H9 (cell line): ENCODE measurements at places on chromosomes 2 and 18.

- DNase-seq = no peak
Measured at GRCh38 chr2:74935975-74936391, 22.5 kb upstream of the POLE4 start.

DNA sequence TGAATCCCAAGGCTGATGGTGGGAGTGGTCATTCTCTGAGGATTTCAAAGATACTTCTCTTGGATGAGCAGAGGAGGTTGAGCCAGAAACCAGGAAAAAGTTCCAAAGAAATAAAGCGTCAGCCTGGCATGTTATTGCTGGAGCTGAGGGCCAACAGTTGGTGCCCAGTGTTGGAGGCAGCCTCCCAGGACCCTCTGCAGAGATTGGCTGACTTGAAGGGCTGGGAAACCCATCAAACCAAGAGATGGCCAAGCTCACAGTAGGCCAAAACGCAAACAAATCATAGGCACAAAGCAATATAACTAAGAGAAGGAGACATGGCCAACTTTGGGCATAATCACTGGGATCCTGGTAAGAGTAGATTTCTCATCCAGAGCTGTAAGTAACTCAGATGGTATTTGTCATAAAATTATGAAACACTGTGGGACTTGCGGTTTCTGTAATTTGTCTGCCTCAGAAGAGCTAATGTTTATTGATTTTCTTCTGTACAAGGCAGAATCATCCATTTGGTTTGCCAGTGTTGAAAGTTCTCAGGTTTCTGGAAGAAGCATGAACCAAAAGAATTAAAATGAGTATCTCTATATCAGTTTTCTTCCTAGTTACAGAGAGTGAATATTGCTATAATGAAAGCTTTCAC, 108.3 kb downstream of the ATL2 start:
- DNase-seq = no peak

DNA sequence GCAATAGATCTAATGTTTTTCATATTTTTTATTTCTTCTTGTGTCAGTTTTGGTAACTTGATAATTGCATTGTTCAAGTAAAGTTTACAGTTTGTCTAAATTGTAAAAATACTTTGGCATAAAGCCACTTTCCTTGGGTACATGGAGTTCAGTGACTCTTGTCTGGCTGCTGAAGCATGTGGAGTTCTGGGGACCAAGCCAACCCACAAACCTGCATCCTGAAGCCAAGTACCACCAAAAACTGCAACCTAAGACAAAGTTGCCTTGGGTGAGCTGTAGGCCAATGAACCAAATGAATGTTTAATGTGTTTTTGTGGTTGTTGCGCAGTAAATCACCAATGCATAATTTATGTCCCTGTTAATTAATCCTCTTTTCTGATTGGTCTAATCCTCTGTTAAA, 872.6 kb downstream of the BCL11A start:
- no peak for DNase-seq

GRCh38 chr18:75455249-75456198, 28.0 kb upstream of the SMIM21 start:
- DNase-seq = peak; percentile 49

DNA sequence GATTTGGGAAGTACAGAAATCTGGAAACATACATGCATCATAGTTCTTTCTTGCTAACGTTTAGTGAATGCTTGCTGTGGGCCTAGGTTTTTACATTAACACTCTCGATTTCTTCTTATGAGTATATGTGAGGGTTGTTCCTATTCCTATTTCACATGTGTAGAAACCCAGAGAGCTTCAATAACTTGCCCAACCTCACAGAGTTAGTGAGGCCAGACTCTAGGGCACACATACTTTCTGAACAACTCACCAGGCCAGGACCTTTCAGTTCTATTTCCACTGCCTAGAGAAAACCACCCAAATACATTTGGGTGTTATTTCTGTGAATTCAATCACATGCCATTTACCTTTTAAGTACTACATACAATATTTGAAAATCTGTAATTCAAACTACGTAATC, 8.2 kb upstream of the KCTD1 start:
- DNase-seq = no peak

DNA sequence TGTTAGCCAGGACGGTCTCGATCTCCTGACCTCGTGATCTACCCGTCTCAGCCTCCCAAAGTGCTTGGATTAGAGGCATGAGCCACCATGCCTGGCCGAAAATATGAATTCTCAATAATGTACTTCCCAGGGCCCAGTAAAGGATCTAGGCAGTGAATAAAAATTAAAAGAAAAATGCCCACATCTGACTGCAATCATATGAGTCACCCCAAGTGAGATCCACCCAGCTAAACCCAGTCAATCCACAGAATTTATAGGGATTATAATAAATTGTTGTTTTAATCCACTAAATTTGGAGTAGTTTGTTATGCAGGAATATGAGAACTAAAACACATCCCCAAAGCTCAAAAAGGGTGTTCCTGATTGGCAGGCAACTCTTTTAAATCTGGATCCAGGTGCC, 93.5 kb upstream of the STK39 start:
- no peak for DNase-seq

DNA sequence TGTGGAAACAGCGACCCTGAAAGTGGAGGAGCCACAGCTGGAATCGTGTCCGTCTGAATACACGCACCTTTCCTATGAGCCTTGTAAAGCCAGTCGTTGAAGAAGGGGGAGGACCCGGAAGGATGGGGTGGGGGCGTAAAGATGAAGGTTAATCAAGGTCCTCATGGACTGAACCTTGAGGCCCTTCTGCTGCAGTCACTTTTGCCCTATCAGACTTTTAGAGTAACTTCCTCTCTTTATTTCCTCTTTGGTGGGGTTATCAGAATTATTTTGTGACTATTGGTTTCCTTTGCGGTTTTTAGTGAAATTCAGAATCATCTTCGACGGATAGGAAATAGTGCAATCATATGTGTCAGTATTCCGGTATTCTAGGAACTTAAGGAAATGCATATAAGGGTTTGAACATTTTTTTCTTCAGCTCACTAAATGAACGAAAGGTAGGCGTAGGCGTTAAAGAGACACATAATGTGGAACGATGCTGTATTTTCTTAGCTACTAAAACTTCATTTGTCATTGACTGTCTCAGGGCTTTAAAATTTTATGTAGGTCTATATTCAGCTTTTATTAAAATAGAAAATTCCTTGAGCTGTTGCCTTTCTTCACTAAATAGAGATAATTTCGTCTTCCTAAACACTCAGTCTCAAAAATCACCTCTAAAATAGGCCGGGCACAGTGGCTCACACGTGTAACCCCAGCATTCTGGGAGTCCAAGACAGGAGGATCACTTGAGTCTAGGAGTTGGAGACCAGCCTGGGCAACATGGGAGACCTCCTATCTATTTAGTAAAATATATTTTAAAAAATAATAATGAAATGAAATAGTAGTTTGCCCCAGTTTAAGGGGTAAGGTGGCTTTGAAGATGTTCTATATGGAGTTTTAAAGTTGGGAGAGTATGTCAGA, 1.4 kb upstream of the YES1 start:
- DNase-seq = no peak

- no peak for DNase-seq
Measured at GRCh38 chr2:145245268-145245870, 725.5 kb upstream of the ZEB2 start.

DNA sequence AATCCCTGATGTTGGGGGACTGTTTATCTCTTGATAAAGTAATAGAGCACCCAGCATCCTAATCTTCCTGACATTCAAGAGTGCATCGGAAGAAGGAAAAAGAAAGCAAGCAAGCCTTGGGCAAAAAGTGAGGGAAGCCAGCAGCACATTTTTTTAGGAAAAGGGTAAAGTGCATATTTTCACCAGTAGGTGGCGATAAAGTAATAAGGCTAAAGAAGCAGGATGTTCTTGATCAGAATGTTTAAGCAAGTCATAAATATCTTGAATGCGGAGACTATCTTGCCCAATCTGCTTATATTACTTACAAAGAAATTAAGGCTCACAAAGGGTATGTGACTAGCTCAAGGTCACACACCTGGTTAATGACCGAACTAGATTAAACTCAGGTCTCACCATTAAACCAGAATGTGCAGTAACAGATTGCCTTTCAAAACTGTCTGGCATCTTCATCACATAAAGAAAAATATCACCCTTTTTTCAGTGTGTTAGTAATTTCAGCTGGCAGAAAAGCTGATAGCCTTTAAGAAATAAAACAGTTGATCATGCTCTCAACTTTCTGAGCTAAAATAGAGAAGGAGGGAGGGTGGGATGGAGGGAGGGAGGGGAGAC, 83.8 kb downstream of the VIT start:
- DNase-seq = no peak

DNA sequence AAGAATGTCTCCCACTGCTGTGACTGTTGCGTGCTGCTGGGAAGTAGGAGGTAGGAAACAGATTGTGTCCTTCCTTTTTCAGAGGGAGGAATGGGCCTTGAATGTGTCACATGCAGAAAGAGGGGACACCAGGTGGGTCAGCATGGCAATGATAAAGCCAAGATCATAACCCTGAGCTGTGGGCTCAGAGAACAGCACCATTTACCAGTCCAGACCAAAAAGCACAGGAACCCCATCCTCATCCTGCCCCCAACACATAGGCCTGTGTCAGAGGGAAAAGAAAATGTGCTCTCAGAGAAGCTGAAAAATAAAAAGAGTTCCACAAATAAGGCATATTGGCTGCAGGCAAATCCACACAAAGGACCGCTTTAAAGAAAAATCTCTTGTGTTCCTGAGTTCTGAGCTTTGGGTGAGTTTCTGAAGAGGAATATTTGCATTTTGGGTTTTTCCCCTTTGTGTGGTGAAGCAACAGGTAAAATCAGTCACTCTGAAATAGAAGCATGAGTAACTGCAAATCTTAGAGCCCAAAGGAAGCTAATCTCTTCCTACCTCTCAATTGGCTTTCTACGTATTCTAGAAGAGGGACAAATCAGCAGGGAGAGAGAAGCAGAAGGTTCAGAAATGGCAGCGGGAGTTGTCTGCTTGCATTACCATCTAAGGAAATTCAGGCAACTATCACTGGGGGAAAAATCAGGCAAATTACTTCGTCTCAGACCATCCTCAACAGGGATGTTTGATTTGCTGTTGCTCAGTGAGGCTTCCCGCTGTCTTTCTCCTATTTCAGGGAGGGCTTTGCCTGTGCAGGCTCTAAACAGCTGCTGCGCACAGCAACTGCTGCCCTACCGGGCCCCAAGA, 106.8 kb downstream of the BCL11A start:
- no peak for DNase-seq

DNA sequence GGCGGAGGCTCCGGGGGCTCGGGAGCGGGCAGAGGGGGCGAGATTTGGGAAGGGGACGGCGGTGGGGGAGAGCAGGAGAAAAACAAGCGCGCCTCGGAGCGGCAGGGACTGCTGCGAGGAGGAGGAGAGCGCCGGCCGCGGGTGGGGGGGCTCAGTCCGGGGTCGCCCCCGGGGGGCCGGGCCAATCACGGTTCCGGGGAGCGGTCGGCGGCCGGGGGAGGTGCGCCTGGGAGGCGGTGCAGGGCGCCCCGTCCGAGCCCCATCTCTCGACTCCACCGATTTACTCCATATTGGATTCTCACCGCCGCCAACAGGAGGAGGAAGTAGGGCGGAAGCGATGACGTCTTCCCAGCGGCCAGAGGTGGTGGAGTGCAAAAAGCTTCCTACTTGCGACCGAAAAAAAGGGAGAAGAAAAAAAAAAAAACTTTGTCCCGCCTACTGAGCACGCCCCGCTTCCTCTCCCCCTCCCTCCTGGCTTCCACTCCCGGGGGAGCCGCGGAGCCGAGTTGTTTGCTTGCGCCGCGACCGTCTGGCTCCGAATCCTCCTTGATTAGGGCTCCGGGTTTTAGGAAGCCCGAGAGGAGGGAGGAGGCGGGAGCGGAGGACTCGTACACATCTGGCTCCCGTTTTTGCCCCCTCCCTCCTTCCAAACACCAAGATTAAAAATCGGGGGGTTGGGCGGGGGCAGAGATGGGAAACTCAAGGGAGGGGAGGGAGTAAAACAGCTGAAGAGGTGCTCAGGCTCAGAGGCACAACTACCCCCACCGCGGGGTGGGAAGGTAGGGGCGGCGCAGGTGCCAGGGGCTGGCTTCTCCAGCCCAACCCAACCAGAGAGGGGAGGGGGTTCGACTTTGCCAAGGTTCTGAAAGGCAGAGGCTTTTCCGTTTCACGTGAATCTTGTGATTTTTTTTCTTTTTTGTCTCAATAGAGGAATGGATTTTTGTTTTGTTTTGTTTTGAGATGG, at the start of gene SPRED2:
Gene SPRED2 (minus strand): TSS at position 373 of the 964 bp plus-strand sequence. CDS start 612 bp downstream, outside the sequence.
- peak; percentile 88 for DNase-seq

DNA sequence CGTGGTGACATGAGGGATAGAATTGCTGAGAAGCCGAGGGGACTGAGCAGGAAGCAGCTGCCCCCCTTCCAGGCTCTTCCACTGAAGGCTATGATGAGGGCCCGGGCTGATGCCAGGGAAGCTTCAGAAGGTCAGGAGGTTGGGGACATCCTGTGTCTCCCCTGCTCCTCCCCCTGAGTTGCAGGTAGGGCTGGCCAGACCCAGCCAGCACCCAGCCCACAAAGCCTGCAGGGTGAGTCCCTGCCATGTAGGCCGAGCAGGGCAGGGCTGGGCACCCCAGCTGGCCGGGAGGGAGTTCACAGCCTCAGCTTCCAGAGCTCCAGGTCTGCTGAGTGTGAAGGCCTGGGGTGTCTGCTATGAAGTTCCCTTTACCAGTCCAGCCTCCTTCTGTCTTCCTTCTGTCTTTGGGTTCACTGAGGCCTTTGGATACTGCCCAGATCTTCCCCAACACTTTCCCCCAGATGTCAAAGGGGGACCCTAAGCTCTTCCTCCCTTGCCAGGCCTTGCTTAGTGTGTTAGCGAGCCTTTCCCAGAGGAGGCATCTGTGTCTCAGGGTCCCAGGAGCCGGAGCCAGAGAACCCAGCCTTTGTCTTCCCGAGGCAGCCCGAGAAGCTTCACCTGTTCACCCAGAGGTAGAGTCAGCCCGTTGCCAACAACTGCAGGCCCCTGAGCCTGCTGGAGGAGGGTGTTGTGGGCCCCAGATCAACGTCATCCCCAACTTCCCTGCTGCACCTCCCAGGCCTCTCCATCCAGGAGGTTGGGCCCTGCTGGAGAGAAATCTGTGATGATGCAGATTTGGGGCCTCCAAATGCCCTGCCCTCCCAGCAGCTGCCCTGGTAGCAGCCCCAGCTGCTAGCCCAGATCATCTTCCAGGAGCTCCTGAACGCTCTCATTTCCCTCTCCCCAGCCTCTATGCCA, 3.6 kb upstream of the NCL start:
- no peak for DNase-seq

- DNase-seq = no peak
Measured at GRCh38 chr18:69948919-69949537, 1.4 kb upstream of the CD226 start.

DNA sequence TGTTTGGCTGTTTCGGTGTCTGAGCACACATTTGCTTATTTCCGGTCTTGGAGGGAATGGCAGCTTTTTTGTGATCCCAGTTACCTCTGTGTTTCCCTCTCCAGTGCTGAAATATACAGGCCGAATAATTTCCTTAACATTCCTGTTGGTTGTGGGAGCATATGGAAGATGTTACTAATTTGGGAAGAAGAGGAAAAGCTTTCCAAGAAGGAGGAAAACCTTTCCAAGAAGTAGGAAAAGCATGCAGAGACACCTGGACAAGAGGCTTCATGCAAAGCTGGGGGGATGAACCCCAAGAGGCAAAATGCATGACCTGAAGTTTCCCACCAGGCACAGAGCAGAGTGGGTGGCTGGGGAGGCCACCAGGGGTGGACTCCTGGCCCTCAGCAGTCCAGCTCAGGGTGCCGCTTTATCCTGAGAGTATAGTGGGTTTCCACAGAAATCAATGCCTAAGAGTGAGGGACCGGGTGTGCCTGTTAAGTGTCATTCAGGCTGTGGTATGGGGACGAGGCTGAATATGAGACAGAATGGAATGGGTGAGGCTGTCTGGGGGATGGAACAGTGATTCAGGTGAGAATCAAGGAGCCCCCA, 25.5 kb upstream of the GNAL start:
- DNase-seq = no peak

GRCh38 chr18:356778-357177, 88.9 kb upstream of the THOC1 start:
- DNase-seq = no peak

GRCh38 chr2:149488706-149489440, 98.7 kb downstream of the MMADHC start:
- no peak for DNase-seq
